H9 (cell line): ENCODE measurements at places on chromosomes 3 and 15.

DNA sequence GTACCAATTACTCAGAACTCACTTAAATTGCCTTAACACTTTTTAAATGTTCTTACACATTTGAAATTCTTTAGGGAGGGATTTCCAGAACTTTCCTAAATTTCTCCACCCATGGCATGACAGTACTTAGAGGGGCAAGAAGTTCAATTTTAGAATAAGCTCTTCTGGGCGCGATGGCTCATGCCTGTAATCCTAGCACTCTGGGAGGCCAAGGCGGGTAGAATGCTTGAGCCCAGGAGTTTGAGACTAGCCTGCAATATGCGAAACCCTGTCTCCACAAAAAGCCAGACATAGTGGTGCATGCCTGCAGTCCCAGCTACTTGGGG lies 10.6 kb downstream of the FAM131A start:
- no peak for DNase-seq

DNA sequence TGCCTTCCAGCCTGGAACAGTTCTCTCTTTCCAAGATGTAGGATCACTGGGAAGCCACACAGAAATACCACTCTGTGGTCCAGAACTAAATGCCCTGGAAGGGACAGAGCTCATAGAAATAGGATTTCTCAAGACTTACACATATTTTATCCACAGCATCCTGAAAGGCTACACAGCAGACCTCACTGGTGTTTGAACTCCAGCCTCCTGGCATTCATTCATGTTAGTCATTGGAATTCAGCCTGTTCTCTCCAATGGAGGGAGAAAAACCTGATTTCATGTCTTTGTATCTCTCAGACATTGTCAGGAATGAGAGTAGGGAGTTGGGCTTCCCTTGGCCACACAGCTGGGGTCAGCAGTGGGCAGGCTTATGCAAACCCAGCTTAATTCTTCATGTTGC lies 121.1 kb upstream of the PPP2R3A start:
- no peak for DNase-seq

DNA sequence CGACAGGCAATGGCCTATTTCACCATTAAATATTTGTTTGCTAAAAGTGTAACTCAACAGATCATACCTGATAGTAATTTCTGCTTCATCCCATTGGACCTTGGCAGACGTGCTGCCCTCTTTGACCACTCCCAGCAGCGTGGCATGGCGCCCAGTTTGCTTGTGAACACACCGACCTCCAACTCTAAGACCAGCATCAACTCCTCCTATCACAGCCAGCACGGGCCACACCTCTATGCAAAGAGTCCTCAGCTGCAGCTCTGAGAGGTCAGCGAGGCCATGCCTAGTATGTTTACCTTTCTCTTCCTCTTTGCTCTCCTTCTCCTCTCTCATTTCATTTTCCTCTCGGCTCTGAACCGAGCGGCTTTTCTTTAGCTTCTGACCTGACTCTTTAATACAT lies 80.6 kb downstream of the FBXL22 start:
- no peak for DNase-seq

DNA sequence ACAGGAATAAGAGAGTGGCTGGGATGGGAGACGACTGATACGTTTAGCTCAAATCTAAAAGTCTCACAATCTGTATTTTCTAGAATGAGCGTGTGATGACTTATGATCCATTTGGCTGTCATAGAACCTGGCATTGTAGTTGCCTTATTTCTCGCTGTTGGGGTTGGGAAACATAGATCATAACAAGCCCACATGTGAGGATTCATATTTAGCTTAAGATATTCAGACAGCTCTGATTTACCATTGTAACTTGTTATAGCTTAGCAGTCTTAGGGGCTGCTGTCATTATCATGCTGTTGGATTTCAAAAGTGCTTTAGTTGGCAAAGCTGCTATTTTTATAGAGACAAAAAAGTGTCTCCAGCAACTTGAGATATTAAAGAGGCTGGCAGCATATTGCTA lies 871.3 kb downstream of the ZPLD1 start:
- no peak for DNase-seq

DNA sequence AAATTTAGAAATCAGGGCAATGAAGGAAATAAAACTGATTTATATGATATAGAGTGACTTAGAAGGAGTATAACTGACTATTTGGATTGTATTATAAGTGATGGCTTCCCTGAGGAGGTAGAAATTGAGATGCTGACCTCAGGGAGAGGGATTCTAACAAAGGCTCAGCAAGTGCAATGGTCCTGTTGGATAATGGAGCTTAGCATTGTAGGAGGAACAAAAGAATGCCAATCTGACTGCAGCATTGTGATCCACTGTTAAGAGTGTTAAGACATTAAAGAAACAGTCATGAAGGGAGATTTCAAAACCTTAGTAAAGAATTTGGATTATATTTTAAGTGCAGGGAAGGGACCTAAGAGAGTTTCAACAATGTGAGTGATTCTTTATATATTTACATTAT lies 158.4 kb upstream of the NAALADL2 start:
- no peak for DNase-seq

GRCh38 chr3:12577379-12577778 lies 20.5 kb downstream of the MKRN2 start:
- no peak for DNase-seq

DNA sequence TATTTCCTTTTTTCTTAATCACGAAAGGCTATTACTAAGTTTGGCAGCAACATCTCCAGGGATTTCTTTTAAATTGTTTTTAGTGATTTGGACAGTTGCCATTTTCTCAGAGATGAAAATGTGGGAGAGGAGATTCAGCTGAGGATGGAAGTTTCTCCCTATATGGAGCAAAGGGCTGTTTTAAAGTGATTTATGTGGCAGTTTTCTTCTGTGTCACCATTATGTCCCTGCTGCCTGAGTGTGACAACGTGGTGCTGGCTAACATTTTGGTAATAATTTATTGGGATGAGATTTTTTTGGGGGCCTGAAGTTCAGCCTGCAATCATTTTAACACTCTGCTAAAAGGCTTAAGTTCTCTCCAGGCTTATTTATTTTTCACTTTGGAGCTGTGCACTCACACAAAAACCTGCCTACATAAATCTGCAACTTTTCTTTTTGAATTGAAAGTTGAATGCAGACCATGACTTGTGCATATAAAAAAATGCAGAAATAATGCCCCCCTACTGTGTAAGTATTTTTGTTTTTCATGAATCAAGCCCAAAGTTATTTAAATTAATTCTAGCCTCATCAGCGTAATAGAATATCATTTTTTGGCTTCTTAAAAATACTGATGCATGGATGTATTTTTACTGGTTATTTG lies 210.9 kb downstream of the ZIC1 start:
- no peak for DNase-seq

DNA sequence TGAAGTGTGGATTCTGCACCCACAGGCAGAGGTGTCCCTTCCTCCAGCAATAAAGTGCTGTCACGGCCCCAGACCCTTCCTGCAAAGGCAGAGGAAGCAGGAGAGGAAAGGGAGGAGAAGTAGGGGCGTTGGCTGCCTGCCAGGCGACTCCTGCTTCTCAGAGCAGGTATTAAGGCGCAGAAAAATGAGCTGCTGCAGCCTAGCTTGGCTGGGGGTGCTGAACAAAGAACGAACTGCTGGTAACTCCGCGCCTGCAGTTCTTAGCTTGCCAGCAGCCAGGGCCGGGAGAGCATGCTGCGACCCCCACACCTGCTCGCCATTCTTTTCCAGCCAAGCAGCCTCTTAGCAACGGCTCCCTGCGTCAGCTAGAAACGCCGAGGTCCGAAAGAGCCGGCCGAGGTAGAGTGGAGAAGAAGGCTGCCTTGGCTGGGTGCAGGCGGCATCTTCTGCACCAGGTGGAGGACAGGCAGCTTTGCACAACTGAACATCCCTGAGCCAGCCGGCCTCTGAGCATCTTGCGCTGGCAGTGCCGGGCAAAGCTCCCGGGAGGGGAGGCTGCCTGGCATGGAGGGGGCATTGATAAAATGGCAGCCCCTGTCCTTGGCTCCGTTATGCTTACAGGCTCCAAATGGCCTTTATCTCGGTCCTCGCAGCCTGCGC lies 296.0 kb downstream of the MEX3B start:
- DNase-seq, result no peak

GRCh38 chr15:22958487-22959280 lies 21.5 kb downstream of the CYFIP1 start:
- DNase-seq, result no peak

DNA sequence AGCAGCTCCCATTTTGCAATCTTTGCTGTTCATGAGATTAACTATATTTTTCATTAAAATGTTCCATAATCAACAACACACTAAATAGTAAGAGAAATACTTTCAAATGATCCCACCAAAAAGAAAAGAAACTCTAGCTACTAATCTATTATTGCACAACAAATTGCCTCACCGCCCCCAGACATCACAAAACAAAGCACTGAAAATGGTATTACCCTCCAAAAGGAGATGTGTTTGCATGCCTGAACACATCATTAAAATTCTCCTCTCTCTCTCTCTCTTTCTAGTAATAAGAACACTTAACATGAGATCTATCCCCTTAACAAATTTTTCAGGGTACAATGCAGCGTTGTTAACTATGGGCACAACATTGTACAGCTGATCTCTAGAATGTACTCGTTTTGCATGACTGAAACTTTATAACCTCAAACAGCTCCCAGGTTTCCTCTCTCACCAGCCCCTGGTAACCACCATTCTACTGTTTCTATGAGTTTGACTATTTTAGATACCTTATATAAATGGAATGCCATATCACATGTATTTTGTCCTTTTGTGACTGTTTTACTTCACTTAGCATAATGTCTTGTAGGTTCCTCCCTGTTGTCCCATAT lies 33.1 kb downstream of the WNT5A start:
- DNase-seq, result no peak

DNA sequence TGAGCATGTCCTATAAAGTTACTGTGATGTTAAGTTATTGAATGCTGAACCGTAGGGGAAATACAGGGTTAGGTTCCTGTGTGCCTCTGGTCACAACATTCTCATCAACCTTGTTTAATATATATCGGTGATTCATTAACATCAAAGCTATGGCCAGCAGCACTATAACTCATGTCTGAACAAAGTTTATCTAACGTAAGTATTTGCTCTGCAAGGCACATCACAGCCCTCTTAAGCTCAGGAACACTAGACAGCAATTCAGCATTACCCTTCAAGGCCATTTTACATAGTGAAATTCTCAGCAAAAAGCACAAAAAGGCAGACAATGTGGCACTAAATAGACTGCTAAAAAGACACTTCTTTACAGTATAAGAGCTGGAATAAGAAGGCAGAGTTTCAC lies 48.2 kb upstream of the FNDC3B start:
- no peak for DNase-seq

DNA sequence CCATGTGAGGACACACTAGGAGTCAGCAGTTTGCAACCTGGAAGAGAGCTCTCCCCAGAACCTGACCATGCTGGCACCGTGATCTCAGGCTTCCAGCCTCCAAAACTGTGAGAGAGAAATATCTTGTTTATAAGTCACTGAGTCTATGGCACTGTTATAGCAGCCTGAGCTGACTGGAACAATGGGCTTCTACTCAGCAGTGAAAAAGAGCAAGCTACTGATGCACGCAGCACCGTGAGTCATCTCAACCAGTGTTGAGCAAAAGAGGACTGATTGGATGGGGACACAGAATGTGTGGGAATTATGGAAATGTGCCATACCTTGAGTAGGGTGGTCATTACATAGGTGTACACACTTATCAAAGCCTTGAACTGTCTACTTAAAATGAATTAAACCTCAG lies 230.4 kb downstream of the PLCL2 start:
- DNase-seq, result no peak

GRCh38 chr3:180073561-180073960 lies 36.8 kb upstream of the PEX5L start:
- no peak for DNase-seq

DNA sequence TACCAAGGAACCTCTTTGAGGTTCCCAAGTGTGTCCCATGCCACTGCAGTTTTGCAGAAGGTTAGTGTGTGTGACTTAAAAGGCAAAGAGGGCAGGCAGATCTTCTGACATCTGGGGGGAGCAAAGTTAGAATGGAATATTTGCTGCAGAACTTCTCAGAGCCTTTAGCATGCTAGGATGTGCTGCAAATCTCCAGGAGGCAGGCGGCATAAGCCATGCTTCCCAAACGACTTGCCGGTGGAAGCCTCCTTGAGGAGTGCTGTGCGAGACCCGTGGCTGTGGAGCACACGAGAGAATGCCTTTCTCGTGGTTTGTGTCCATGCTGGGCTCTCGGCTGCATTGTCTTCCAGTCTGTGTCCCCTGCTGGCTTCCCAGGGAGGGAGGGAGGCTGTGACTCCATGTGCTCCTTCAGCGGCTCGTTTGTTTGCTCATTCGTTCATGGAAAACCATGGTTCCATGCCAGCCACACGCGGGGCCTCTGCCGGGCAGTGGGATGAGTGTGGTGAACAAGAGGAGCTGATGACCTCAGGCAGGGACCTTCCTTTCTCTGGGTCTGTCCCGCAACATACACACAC lies 13.8 kb downstream of the HDAC11 start:
- DNase-seq, result no peak

DNA sequence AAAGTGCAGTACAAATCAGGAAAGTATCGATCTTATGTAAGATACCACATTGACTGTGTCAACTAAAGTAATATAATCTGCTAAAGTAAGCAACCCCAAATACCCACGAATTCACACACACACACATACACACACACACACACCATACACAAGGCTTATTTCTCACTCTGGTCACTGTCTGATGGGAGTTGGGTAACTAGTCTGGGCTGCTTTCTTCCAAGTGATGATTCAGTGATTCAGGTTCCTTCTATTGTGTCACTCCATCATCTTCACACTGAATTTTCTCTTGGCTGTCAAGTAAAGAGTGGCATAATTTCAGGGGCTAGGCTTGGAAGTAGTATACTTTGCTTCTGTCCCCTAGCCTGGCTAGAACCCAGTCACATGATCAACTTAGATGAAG lies 104.8 kb upstream of the CCDC54 start:
- no peak for DNase-seq

DNA sequence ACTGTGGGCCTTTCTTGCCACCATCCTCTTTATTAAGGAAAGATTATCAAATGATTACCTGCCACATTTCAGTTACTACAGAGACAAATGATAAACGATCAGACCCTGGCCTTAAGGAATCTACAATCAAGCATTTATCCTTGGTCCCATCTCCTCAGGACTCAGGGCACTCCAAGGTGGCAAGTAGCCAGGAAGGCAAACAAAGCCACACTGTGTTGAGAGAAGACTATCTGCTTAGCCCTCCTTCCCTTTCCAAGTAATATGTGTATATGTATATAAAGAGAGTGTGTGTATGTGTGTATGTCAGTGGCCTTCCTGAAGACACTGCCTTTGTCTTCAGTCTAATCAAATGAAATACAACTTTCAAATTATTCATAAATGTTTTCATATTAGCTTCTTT lies 490.1 kb upstream of the ATP11B start:
- no peak for DNase-seq

DNA sequence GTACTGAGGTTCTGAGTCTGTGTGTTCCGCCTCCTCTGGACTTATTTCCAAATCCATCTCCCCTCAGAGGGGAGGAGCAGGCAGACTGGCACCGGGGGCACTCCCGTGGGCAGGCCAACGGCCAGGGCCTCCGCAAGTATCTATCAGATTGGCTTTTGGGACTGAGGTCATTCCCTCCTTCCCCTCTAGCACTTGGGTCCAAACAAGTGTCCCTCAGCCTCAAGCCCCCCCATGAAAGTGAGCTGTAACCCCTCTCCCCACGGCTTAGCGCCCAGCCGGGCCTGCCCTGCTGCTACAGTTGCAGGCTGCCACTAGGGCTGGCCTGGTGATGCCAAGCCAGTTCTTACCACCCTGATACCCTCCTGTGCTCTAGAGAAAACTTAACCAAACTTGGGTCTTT lies 17.4 kb downstream of the ITGA11 start:
- DNase-seq, result peak; percentile 6
